ENCODE measurements at places on chromosomes 7 and 10. TPM values are rescaled to one million over a fixed set of nuclear protein-coding genes. Genes with fewer than 3 reads are reported as not detected.

- no peak for DNase-seq
Observed at GRCh38 chr7:141619745-141620144, 68.5 kb downstream of the AGK start.

GRCh38 chr7:23700046-23700445 is 10.0 kb upstream of the STK31 start:
- no peak for DNase-seq

DNA sequence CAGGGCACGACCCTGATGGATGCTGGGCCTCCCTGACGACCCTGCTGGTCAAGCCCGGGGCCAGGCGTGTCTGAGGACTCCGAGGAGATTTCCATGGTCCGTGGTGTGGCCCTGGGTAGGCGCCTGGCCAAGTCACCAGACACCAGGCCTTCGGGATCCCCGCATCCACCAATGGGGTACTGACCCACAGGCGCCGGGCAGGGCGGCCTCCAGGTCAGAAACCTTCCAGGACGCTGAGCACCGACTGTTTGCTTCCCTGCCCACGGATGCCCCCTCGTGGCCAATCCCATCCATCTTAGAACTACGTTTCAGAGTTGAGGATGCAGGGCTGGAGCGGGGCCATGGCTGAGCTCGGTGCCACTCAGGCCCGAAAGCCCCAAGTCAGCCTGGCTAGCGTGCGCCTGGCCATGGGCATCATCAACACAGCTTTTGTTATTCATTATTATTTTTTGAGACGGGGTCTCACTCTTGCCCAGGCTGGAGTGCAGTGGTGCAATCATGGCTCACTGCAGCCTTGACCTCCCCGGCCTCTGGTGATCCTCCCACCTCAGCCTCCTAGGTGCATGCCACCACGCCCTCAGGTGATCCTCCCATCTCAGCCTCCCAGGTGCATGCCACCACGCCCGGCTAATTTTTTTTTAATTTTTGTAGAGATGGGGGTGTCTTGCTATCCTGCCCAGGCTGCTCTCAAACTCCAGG is 7.1 kb upstream of the AMZ1 start:
- DNase-seq: peak; percentile 90

- DNase-seq: no peak
Observed at GRCh38 chr10:76209135-76209534, 777.7 kb downstream of the LRMDA start.

DNA sequence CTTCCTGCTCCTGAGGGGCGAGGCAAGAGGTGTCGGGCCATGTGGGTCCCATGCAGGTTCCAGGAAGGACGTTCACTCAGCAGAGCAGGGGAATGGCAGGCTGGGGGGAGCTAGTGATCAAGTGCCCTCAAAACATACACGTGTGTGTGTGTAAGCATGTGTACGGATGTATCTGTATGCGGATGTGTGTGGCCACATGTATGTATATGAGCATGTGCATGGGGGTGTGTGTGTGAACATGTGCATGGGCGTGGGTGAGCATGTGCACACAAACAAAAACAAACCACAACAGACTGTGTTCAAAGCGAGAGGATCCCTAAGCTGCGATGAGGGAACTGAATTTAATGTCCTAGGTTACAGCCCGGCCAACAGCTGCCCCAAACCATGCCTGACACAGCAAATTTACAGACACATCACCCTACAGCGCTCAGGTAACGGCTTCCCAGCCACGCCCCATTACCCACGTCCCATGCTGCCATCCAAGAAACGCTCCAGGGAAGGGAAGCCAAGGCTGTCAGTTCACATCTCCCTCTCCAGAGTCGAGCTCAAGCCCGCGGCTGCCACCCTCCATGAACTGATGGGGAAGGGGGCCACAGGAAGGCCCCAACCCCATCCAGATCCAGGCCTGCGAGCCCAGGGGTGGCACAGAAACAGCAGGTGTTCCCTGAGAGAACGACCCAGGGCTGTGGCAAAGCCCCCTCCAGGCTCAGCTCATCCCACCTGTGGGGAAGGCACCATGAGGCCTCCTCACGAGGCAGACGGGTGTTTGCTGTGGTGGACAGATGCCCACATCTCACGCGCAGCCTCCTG is 56.6 kb downstream of the PTPRN2 start:
- no peak for DNase-seq

DNA sequence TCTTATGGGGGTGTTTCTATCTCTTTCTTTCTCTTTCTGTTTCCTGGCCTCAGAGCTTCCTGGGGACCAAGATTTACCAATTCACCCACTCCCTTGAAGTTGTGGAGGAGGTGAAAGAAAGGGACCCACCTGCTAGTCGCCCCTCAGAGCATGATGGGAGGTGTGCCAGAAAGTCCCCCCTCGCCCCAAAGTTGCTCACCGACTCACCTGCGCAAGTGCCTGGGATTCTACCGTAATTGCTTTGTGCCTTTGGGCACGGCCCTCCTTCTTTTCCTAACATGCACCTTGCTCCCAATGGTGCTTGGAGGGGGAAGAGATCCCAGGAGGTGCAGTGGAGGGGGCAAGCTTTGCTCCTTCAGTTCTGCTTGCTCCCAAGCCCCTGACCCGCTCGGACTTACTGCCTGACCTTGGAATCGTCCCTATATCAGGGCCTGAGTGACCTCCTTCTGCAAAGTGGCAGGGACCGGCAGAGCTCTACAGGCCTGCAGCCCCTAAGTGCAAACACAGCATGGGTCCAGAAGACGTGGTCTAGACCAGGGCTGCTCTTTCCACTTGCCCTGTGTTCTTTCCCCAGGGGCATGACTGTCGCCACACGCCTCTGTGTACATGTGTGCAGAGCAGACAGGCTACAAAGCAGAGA is 12.2 kb downstream of the AQP1 start:
- DNase-seq: no peak

TMEM273 gene
- 17.6 TPM for total RNA-seq

FBXL13 gene
- 0.27 TPM for total RNA-seq

ZNF239 gene
- total RNA-seq: 2.2 TPM

PPP1R3C gene
- 180 TPM for total RNA-seq

All from left ventricle myocardium superior (tissue), 1 donor.